Glutamatergic neuron (in vitro differentiated cells): ENCODE measurements at places on chromosomes 2 and 18.

GRCh38 chr18:3046216-3046808 lies 33.4 kb upstream of the LPIN2 start:
- no peak for DNase-seq

DNA sequence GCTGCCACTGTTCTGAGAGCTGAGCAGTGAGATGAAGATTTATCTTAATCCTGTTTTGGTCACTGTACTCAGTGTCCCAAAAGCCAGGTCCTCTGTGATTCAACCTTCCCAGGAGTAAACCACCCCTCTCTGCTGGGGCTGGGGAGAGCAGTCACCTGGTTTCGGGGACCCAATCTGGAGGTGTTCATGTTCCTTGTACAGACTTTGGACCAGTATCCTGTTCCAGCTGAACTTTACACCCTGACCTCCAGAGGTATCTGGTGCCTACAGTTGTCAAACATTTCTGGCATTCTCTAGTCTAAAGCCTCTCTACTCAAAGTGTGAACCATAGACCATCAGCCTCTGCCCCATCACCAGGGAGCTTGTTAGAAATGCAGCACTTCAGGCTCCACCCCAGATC lies 22.1 kb downstream of the CERS6 start:
- DNase-seq = no peak

GRCh38 chr18:13375302-13376255 lies 157.0 kb downstream of the LDLRAD4 start:
- no peak for DNase-seq

GRCh38 chr18:40576507-40577115 lies 1378.4 kb upstream of the PIK3C3 start:
- DNase-seq = no peak

DNA sequence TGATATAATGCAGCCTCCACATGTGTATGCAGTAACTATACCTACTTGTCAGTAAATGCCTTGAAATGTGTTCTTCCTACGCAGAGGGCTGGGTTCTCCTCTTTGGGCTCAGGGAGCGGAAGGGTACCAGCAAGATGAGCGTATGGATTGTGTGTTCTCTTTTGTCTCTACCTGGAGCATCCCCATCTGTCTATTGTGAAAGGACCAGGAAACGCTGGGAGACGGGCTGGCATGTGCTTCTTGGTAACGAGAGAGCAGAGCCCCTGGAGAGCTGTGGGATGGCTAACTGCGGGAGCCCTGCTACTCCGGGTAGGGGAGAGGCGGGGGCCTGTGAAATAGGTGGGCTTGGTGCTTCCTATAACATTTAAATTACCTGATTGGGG lies 80.9 kb downstream of the BCL2 start:
- peak; percentile 20 for DNase-seq

- no peak for DNase-seq
Observed at GRCh38 chr2:164655750-164656149, 34.5 kb upstream of the GRB14 start.

DNA sequence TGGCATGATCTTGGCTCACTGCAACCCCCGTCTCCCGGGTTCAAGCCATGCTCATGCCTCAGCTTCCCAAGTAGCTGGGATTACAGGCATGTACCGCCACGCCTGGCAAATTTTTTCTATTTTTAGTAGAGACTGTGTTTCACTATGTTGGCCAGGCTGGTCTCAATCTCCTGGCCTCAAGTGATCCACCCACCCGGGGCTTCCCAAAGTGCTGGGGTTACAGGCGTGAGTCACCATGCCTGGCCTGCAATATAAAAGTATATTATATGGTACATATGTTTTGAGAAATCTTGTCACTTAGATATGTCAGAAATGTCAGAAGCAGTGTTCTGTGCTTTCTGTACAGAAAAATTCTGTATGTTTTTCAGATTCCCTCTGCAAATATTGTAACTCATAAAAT lies 19.2 kb upstream of the XPO1 start:
- no peak for DNase-seq
